Neural crest cell (in vitro differentiated cells): ENCODE measurements at places on chromosomes 1 and 21. TPM values are rescaled to one million over a fixed set of nuclear protein-coding genes. Genes with fewer than 3 reads are reported as not detected.

C1orf87 gene
- not detected in 2 replicates for total RNA-seq

CFAP141 gene
- total RNA-seq = not detected in 2 replicates

CD244 gene
- total RNA-seq = not detected in 2 replicates

MMEL1 gene
- 0.51 and 0.84 TPM in 2 replicates for total RNA-seq

YY1AP1 gene
- 53.9 and 54.5 TPM in 2 replicates for total RNA-seq

FLG2 gene
- not detected in 2 replicates for total RNA-seq

LINGO4 gene
- total RNA-seq = not detected in 2 replicates

DNA sequence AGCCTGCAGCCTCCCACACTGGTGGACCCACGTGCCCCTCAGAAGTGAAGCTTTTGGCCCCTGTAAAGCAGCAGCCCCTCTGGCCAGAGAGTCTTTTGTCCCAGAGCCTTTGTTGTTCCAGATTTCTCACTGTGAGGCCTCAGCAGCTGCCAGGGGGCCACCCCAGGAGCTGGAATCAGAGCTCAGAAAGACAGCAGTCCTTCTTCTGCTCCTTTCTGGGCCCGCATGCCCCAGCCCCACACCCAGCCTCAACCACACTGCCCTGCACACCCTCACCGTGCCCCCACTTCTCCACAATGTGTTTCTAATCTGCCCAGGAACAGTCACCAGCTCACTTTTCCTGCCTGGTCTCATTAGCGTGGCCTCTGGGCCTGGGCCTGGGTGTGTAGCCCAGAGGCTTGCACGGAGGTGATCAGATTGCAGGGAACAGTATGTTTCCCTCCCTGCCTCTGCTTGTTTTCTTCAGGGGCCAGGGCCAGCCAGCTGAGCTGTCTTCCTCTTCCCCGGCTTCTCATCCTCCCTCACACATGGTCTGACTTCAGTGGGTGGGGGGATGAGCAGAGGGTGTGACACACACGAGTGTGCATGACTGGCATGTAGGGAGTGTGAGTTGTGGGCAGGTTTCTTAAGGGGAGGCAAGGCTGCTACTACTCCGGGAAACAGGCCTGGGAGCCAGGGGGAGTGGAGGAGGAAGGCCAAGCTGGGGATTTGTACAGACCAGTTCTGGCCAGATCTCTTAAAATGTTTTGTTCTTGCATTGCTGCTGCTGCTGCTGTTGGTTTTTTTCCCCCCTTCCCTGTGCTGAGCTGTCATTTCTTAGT is 82.5 kb upstream of the ZNF648 start:
- DNase-seq = peak; percentile 24

DNA sequence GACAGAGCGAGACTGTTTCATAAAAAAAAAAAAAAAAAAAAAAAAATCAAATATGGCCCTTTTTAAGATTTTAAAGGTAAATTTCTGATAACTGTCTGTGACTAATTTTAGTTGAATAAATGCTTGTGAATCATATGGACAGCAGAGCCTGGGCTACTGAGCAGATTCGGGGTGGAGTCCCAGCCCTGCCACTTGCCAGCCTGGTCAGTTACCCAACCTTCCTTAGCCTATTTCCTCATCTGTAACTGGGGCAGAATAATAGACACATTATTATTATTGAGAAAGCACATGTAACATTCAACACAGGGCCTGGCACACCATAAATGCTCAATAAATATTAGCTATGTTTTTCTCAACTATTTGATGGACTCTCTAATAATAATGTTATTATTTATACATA is 11.2 kb upstream of the H3-3A start:
- no peak for DNase-seq

DNA sequence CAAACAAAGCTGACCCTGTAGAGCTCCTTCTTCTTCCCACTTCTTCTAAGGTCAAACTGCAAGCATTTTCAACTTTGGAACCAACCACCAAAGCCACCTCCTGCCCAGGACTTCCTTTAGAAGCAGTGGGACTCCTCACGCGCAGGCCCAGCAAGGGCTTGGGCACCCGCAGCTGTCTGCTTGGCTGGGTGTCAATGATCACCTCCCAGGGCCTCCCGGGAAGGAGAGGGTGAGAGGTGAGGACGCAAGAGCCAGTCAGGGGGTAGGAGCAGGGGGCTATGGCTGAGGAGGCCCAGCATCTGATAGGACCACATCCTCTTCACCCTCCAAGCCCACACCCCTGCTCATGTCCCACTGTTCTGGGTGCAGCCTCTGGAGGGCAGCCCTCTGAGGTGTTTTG is 10.2 kb downstream of the KLHL21 start:
- DNase-seq = no peak

- no peak for DNase-seq
These were observed 95.9 kb upstream of the SGIP1 start for GRCh38 chr1:66438062-66438461.

DNA sequence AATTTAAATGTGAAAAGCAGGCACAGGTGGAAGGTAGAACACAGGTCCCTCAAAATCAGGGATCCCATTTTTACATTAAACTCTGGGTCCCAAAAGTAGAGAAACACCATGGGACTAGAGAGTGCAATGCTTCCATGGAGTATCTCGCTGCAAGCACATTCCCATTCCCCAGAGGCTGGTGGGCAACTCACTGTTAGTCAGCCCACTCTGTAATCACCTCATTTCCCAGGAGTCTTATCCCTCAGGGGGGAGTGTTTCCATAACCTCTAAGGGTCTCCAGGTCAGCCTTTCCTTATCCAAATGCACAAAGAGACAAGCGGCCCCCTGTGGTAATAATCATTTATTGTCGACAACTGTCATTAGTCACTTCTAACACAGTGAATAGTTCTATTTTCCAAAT is 490.1 kb upstream of the LRRC7 start:
- no peak for DNase-seq

DNA sequence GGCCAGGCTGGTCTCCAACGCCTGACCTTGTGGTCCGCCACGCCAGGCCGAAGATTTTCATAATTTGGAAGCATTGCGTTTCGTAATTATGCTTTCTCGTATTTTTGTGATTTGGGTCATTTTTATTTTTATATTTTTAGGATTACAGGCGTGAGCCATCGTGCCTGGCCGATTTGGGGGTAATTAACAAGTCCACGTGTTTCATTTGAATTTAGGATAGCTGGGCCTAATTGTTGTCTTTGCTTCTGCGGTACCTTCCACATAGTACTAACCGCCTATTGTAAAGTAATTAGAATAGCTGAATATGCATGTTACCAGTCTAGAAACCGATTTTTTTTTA is 1.0 kb downstream of the RCC1 start:
- no peak for DNase-seq

GRCh38 chr1:101262630-101263348 is 26.0 kb downstream of the S1PR1 start:
- no peak for DNase-seq

GRCh38 chr21:38985568-38986378 is 180.0 kb downstream of the ETS2 start:
- no peak for DNase-seq

DNA sequence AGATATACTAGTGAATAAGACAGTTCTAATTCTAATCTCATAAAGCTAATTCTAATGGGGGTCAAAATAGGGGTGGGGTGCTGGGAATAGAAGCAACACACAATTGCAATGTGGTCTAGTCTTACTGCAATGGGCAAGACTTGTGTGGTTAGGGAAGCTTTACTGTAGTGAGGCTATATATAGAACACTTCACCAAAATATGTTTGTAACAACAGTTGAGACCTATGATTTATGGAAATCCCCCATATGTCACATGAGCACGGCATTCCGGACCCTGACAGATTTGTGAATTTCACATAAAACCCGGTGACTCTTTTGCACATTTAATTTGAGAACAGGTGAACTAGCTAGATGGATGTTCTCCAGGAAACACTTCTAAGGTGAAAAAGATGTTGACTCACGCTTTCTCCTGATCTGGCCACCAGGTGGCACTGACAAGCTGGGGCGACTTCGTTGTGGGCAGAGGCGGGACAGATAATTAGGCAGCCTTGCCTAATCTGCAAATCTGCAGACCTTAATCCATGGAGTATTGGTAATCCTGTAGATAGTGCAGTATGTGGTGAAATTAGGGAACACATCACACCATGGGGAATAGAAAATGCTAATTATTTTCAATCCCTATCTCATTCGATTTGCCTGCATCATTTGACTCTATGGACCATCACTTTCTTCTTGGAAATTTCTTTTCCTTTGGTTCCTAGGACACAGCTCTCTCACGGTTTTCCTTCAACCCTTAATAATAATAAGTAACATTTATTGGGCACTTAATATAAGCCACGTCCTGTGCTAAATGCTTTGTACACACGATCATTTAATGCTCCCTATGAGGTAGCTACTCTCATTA is 37.7 kb downstream of the KIAA0040 start:
- peak; percentile 65 for DNase-seq

GRCh38 chr1:51543858-51544257 is 24.8 kb upstream of the EPS15 start:
- DNase-seq = no peak

GRCh38 chr1:162191396-162192305 is 122.2 kb downstream of the NOS1AP start:
- DNase-seq = no peak

GRCh38 chr1:218351391-218352074 is 6.4 kb downstream of the TGFB2 start:
- no peak for DNase-seq

- no peak for DNase-seq
These were observed 27.9 kb downstream of the PATJ start for GRCh38 chr1:61770131-61770530.

DNA sequence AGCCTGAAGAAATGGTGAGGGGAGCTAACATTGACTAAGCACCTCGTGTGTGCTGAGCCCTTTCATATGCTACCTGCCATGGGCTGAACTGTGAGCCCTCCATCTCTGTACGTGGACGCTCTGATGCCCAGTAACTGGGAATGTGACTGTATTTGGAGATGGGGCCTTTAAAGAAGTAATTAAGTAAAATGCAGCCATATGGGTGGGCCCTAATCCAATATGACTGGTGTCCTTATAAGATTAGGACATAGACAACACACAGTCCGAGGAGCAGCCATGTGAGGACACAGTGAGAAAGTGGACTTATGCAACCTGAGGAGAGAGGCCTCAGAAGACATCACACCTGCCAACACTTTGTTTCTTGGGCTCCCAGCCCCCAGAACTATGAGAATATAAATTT is 92.7 kb upstream of the ATP1B1 start:
- DNase-seq = no peak

GRCh38 chr1:32981003-32981901 is 16.6 kb upstream of the RNF19B start:
- DNase-seq = no peak

DNA sequence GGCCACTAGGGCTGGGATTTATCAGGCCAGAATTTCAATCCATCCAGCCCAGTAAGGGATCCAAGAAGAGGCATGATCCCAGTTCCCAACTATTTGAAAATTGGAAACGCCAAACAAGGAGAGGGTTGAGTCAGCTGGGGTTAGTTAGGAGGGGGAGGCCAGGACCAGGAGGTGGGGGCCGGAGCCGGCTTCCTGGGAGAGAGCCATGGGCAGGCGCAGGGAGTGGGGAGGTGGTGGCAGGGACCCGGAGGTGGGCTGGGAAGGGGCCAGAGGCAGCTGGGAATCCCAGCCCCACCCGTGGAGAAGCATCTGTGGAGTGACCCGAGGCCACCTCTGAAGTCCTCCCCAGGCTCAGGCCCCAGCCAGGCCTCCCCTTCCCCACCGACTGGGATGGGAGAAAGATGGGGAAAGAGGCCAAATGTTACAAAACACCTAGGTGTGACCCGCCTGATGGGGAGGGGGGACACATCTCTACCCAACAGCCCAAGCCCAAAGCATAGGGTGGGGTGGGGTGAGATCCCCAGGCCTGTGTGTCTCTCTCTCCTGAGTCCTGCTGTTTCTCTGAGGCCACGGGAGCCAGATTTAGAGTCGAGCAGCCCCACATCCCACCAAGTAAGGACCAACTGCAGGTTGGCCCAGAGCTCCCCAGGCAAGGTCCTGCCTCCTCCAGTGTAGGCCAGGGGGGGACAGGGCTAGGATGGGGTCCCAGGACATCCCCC is 10.1 kb downstream of the HSPG2 start:
- no peak for DNase-seq

- DNase-seq = no peak
These were observed 4.8 kb upstream of the SRP9 start for GRCh38 chr1:225772848-225773247.

DNA sequence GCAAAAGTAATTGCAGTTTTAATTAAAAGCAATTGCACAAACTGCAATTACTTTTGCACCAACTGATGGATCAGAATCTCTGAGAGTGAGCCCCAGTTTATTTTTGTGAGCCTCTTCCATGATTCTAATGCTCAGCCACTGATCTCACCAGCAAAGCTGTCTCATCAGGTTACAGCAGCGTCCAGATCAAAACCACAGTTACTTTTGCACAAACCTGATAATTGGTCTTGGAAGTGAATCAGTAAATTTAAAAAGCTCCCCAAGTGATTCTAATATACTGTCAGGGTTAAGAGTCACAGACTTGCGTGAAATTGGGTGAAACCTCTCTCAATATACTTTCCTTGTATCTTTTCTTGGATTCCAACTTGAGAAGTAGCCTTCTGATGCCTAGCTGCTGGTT is 13.5 kb upstream of the CR2 start:
- no peak for DNase-seq

- DNase-seq = no peak
These were observed 65.4 kb upstream of the IPO9 start for GRCh38 chr1:201763455-201764140.

- no peak for DNase-seq
These were observed 109.7 kb upstream of the HP1BP3 start for GRCh38 chr1:20896826-20897225.

- DNase-seq = peak; percentile 35
These were observed 143.7 kb downstream of the PLPP3 start for GRCh38 chr1:56435434-56436262.

GRCh38 chr1:36735939-36736730 is 253.4 kb upstream of the CSF3R start:
- DNase-seq = no peak

DNA sequence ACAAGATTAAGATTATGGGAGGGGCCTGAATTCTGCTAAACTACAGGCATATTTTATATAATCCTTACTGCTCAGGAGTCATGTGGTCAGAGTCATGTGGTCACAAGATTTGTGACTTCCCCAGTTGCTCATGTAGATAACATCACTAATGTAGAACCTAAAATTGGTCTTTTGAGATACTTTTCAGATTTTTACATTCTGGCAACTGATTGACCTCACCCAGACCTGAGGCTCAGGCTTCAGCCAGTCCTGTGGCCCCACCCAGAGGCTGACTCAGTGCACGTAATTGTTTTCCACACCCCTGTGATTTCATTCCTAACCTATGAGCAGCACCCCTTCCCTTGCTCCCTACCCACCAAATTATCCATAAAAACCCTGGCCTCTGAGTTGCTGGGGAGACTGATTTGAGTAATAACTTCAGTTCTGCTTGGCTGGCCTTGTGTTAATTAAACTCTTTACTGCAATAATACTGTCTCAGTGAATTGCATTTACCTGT is 41.7 kb upstream of the ZNF326 start:
- DNase-seq = no peak

DNA sequence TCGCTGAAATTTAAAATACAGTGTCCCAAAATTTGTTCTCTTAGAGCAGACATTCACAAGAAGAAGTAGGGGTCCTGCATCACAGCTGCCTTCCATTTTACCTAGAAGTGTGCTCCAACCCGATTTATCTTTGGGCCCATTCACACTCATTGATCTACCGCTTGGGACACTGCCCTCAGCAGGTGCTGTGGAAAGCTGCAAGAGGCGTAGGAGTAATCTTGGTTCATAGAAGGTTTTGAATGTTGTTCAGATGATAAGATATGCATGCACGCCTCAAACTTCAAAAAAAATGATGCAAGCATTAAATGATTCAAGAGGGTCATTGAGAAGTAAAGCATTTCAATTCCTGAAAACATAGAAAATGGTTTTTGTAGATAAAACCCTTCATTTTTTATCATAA is 18.6 kb upstream of the C1orf105 start:
- DNase-seq = no peak
